Activated CD4-positive, alpha-beta T cell treated with anti-CD3 and anti-CD28 coated beads for 1 hour (primary cell): ENCODE measurements at places on chromosomes 11 and 22.

DNA sequence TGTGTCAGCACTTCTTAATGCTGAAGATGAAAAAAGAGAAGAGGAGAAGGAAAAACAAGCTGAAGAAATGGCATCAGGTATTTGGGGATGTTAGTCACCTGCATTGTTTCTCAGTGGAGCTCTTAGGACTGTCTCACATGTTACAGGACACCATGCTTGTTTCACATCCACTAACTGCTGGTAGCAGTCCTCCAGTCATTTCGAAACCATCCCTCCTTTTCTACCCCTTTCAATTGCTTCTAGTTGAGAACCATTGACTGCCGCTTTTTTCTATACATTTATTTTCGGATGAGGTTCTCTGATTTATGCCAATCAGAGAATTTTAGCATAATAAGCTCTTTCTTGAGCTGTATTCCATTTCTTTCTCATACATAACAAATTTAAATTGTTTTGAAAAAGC, 21.5 kb downstream of the BIRC2 start:
- DNase-seq: no peak

- DNase-seq: no peak
Measured at GRCh38 chr11:84012171-84012826, 726.1 kb upstream of the CCDC90B start.

DNA sequence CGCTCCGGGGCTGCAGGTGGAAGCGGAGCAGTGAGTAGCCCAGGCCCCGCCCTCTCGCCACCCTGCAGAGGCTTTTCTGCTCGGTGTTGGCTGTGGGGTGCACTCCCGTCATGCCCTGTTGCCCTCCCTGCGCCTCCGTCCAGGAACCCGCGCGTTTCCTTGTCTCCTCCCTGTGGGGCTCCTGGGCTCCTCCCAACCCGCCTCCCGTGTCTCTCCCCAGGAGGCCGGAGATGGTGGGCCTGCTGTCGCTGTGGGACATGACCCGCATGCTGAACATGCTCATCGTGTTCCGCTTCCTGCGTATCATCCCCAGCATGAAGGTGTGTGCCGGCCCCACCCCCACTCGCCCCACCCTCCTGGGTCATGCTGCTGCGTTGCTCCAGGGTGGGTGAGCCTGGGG, 32.4 kb downstream of the TPCN2 start:
- DNase-seq: no peak

- DNase-seq: no peak
Measured at GRCh38 chr11:86069408-86070101, 671 bp upstream of the PICALM start.

DNA sequence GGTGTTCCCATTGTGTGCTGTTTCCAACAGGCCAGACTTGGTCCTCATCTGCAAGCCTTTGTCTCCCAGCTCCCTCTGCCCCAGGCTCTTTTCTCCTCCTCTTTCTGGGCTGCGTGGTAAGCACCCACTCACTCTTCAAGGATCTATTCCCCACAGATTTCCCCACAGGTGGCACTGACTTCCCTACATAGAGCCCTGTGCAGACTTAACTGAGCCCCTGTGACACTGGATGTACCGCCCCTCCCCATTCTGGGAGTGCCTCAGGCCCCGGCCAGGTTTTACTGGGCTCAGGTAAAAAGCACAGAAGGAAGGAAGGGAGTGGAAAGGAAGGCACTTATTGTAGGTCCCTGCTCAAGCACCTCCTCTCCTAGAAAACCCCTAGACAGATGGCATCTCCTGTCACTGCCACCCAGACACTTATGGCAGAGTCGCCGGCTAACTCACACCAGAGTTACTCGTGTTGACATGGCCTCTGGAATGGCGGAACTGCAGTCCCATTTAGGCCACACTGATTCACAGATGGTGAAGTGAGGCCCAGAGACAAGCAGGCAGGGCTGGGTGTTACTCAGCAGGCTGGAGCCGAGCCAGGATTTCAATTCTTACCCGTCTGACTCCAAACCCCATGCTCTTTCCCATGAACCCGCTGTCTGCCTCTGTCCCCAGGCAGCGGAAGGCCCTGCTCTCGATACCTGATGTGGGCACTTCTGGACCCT, 47.2 kb downstream of the LRRC32 start:
- no peak for DNase-seq

GRCh38 chr11:102882389-102883024, 7.7 kb upstream of the MMP12 start:
- DNase-seq: no peak

DNA sequence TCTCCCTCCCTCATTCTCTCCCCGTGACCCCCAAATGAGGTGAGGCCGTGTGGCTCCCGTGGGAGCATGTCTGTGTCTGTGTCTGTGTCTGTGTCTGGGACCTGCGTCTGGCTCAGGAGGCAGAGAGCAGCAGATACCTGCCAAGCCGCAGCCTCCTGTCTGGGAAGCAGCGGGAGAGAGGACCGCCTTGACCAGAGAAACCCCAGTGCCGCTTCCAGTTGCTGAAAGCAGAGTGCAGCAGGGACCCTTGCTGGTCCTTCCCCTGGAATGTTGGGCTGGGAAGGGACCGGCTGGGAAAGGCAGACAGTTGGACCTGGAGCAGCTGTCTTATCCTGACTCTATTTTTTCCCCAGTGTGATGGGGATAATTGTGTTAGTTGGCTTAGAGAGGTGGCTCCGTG, 525 bp downstream of the CSDC2 start:
- no peak for DNase-seq
